Activated CD4-positive, CD25-positive, alpha-beta regulatory T cell treated with anti-CD3 and anti-CD28 coated beads, Interleukin-2, amount 50 U/mL, for 24 hours (primary cell): ENCODE measurements at places on chromosomes 16 and 17.

GRCh38 chr16:56355221-56355620, 70.1 kb downstream of the AMFR start:
- ATAC-seq: no peak

DNA sequence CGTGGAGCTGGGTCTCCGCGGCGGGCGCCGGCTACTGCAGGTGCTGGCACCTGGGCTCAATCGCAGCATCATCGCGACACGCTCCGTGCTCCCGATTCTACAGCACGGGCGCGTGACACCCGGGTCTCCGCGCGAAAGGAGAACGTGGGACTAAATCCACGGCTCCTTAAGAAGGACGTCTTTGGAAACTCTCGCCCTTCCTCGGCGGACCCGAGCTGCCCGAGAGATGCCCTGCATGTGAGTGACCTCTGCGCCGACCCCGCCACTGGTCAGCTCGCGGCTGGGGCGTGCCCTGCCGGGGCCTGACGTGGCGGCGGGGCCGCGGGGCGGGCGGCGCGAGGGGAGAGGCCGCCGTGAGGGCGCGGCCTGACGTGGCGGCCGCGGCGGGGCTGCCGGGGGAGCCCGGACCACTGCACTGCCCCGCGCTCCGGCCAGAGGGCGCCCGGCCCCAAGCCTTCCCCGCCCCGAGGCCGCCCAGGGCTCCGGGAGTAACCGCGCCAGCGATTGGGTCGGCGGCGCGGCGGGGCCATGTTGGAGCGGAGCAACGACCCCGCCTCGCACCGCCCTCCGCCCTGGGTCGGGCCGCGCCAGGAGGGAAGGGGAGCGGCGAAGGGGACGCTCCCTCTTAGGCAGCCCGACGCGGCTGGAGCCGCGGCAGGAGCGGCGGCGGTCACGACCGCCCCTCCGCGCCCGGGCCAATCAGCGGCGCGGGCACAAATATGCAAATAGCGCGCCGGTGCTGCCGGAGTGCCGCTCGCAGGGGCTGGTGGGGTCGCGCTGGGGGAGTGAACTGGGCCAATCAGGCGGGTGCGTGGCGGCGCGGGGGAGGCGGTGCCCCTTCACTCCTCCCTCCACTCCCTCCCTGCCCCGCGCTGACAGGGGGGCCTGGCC, 75.6 kb downstream of the CHD9 start:
- ATAC-seq: peak; percentile 85

DNA sequence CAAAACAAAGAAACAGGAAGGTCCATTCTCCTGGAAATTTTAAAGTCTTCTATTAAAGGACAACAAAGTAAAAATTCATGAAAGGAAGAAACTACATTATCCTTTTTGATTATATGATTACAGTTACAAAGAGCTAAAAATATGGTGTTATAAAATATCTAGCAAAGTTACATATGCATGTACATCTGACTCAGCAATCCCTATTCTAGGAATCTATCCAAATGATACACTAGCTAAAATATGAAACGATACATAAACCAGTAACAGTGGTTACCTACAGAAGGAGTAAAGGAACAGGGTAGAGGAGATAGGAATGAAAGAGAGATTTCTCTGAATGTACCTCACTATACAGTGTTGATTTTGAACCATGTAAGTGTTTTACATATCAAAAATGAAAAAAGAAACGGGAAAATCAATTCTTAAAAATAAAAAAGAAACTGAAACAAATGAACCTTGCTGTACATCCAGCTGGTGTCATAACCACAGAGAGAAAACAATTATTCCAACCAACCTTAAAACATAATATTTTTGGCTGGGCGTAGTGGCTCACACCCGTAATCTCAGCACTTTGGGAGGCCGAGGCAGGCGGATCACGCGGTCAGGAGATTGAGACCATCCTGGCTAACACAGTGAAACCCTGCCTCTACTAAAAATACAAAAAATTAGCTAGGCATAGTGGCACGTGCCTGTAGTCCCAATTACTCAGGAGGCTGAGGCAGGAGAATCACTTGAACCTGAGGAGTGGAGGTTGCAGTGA, 41.4 kb downstream of the HYDIN start:
- no peak for ATAC-seq

DNA sequence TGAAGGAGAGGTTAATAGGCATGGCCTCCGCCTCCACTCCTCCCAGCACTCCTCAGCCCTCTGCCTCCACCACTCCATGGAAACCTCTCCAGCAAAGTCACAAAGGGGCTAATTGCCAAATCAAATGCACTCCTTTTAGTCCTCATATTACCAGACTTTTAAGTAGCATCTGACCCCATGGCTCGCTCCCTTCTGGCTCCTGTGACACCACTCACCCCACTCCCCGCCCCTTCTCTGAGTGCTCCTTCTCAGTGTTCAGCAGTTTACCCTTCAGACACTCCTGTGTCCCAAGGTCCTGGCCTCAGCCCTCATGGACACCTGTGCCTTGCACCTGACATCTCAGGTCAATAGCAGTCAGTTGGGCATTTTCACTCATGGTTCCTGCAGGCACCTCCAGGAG, 243.5 kb upstream of the CCL2 start:
- ATAC-seq: no peak

DNA sequence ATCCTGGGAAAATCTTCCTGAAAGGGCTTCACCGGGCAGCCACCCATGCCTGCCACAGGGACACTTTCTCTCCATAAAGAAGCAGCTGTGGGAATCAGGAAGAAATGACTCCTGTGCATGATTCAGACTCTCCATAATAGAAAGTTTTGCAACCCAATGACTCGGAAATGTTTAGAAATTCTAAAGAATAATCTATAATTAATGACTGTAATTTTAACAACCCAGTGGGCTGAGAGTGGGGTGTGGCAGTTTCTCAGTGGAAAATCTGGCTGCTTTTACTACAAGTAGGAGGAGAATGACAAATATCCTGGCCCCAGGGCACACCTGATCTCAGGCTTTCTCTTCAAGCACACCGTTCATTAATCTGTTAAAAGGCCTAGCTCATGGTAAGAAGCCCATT, 25.7 kb downstream of the IRF8 start:
- no peak for ATAC-seq

DNA sequence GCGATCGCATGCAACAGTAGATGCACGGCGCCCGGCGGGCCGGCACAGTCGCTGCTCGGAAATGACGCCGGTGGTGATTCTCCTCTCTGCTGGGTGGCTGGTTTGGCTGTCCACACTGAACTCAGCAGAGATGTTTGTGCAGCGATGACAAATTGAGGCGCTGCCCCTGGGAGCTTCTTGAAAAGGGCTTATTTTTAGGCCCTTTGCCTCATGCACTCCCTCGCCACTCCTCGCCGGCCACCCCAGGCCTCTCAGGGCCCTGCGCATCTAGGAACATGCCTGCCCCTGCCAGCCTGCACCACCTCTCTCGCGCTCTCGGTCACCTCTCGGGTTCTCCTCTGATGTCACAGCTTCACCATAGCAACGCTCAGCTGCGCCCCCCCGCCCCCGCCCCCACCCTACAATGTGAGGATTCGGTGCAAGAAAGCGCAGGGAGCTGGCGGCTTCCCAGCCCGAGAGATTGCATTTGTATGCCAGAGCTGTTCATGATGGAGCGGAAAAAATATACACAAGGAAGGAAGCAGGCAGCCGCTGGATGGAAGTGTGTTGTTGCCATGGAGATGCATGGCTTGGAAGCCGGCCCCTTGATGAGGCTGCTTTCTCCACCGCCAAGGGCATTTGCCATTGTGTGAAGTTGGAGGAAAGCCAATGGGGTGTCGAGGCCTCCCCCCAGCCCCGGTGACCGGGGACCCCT, 81.3 kb upstream of the PLCG2 start:
- ATAC-seq: no peak

DNA sequence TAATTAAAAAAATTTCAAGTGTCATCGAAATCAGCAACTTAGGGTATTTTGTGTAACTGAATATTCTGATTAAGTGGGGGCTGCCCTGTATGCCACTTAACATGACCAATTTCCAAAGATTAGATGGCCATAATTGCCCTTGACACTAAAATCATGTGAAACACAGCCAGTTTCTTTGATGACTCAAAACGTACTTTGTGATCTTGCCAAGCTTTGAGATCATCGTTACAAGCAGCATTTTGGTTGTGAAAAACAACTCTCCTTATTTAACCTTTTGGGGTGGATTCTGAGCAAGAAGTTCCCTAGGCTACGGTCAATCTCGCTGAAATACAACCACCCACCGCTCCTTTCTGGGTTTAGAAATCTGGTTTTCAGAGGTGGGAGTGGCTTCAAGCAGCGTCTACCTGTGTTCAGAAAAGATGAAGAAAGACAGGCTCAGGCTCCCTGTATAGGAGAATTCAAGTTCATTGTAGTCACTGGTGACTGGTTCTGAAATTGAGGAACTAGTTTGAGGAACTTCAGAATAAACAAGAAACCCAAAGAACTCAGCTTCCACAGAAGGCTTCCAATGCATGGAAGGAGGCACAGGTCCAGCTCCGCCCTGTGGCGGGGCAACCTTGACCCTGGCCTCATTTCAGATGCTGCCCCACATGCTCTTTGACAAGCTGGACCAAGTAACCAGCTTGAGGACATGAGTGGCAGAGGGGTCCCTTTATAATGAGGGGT, 9.4 kb downstream of the MAP3K14 start:
- peak; percentile 47 for ATAC-seq

DNA sequence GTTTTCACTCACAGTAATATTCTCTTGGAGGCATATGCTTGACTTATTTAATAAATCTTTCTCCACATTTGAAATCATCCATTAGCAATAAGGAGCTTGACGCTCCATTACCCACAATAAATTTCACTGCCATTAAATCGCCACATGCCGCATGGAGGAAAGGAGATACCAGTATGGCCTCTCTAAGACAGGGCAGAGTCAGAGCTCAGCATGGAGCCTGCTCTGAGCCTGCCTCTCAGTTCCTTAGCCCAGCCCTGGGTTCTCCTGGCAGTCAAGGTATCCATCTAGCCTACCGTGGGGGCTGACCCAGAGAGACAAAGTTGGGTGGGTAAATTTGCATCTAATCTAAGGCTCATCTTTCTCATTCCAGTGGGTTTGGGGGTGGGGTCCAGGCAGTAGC, 80.3 kb upstream of the CES5A start:
- ATAC-seq: no peak

DNA sequence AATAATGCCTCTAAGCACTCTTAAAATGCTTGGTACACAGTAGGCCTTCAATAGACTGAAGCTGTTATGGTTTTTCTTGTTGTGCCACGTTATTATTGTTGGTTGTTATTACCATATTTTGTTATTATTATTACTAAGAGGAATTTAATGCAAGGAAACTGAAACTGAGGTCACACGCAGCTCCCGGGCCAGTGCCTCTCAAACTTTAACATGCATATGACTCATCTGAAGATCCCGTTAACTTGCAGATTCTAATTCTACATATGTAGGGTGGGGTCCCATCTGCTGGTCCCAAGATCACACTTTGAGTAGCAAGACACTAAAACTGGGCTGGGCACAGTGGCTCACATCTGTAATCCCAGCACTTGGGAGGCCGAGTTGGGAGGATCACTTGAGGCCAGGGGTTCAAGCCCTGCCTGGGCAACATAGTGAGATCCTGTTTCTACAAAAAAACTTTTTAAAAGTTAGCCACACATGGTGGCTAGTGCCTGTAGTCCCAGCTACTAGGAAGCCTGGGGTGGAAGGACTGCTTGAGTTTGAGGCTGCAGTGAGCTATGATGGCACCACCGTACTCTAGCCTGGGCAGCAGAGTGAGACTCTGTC, 888 bp downstream of the ACSM5 start:
- no peak for ATAC-seq

DNA sequence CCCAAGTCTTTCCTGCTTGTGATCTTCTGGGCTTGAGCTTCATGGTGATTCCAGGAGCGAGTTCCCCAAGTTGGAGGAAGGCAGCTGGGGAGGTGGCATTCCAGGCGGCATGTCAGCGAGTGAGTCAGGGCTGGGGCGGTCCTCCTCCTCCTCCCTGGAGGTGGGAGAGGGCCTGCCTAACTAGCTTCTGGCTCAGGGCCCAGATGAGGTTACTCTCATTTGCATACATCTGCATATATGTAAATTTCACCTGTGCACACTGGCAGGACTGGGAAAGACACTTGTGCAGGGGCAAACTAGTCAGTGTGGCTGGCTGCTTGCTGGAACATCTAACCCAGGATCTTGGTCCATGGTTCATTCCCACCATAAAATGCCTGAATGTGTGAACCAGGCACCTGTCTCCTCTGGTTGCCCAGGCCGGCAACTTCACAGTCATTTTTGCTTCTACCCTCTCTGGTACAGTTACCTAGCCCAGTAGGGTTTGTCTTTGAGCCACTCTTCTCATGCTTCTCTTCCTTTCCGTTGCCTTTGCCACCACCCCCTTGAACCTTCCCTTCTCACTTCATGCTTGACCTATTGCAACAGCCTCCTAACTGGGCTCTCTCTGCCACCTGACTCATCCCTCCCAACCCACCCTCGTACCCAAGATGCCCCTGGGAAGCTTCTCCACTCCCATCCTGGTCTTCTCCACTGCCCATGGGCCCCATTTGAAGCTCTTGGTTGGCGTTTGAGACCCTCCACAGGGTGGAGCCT, 9.6 kb upstream of the DLX4 start:
- no peak for ATAC-seq

- peak; percentile 47 for ATAC-seq
These were observed 56.4 kb upstream of the SLC25A19 start for GRCh38 chr17:75345514-75346167.

DNA sequence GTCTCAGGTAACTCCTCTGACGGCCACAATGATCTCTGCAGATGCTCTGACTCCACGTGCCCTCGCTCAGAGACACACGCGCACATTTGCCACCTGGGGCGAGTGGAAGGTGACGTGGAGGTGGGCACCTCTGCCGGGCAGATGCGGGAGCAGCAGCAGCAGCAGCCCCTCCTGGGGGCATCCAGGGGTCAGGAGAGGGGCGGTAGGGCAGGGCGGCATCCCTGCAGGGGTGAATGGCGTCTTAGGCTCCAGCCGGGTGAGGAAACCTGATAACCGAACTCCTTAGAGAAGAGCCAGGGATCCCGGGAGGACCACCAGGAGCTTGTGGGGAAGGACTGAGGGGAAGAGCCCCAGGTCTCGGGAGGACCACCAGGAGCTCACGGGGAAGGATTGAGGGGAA, 34.6 kb upstream of the CDH15 start:
- no peak for ATAC-seq

GRCh38 chr16:53546988-53547391, 44.0 kb upstream of the AKTIP start:
- no peak for ATAC-seq

DNA sequence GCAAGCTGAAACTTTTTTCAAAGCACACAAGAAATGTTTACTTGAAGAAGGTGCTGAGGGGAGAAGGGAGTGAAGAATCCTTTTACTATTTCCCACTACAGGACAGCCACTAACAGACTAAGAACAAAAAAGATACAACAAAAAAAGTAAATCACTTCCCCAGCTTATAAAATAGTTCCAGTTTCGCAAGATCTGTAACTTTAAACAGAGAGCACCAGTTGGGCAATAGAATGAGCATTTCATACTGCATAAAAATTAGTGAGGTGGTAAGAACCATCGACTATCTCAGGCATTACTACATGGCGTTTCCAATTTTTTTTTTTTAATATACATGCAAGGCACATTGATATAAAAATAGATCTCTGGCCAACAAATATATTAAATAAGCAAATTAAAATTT, 11.1 kb downstream of the CRYBA1 start:
- no peak for ATAC-seq

DNA sequence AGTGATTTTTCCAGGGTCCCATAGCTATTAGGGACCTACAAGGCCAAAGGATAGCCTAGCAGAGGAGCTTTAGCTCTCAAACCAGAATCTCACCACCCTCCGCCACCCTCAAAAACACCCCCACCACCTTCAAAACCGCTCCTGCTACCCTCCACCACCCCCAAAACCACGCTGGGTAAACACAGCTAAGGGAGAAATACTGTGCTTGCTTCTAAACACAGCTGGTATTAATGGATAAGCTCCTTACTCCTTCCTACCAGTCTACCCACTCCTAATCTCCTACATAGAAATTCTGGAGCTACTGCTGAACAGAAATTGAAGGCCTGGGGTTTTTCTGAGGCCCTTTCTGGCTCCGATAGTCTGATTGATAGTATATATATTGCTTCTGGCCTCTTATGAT, 2.2 kb upstream of the LPCAT2 start:
- ATAC-seq: no peak
